Activated CD4-positive, CD25-positive, alpha-beta regulatory T cell (primary cell): ENCODE measurements at places on chromosomes 3 and 15.

- DNase-seq: no peak
These were observed 62.8 kb downstream of the POLR2M start for GRCh38 chr15:57769266-57769665.

DNA sequence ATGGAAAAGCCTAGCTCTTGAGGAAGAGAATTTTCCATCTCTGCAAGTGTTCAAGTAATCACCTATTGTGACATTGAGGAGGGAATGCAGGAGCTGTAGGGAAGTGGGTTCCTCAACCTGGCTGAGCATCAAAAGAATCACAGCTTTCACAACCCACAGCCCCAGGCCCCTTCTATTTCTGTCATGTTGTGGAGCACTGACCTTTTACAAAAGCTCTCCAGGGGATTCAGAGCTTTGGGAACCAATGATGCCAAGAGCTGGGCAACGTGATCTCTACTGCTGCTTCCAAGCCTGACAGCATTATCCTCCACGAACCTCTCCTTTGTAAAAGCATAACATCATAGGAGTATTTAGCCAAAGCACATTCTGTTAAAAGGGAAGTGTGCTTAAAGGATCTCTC is 231.1 kb downstream of the ADAMTS9 start:
- DNase-seq: no peak

DNA sequence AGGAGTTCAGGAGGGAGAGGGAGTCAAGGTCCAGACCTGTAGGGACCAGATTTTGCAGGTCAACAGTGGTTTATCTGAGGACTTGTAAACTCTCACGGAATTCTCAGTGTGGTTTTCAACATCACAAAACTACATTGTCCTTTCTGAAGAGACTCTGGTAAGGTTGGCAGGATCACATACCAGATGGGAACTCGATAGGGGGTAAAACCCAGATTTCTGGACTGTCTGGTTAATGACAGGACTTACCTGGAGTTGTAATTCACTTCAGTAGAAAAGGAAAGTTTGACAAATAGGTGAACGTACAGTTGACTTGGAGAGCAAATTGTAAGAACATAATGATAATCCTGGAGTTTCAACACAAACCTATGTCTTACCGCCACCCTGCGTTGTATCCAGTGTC is 5.3 kb downstream of the ITPR1 start:
- no peak for DNase-seq

DNA sequence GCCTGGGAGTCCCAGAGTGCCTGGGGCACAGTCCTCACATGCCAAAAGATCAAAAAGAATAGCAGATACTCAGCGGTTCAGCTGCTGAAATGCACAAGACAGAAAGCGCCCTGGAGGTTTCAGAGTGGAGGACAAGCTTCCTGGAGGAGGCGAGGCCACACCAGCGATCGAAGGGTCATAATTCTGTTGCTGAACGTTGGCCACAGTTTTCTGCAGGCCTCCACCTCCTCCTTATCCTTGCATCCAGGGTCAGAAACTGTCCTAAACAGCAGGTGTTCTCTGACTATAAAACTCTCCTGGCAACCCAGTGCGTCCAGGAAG is 220.3 kb upstream of the LINGO1 start:
- DNase-seq: no peak

DNA sequence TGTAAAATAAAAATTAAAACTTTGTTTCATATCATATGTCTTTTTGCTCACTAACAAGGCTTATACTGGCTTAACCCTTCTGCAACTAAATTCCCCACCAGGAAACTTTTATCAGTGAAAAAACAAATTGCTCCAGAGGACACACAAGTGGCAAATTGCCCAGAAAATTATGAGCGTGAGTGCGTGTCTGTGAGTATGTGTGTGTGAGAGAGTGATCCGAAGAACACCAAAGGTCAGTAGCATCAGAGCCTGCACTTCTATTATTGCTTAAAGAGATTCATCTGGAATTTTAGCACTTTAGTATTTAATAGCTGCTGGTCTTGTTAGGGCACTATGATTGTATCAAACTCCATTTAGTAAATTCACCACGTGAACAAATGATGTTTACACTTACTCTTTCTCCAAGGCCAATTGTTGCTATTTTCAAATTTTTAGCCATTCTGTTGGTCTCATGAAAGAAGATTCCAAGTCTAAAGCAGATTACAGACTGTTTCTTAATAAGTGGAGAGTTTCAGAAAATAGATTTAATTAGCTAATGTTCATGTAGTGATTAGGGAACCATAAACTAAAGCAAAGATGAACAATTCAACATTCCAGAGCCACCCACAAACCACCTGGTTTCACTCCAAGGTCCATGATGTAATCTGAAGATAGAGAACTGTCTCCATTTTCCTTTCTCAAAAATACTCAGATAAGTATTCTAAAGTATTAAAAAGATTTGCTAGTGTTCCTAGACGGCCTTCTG is 91.1 kb upstream of the IL12A start:
- no peak for DNase-seq

- DNase-seq: no peak
These were observed 5.4 kb downstream of the TYRO3 start for GRCh38 chr15:41564286-41564959.

DNA sequence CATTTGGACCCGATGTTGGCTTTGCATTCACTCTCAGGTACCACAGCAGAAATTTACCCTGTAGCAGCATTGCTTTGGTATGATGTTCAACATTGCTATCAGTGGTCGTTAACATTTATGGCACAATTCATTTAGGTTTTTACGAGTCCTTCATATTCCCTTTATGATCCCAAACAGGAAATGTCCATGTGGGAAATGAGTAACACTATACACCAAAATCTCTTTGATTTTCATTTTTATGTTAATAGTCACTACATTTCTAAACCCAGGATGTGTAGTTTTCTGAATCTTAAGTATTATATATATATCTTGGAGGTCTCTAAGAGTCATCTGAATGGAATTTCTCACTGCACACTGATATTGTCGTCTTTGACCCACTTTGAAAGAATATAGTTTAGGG is 78.5 kb upstream of the RBMS3 start:
- DNase-seq: no peak

DNA sequence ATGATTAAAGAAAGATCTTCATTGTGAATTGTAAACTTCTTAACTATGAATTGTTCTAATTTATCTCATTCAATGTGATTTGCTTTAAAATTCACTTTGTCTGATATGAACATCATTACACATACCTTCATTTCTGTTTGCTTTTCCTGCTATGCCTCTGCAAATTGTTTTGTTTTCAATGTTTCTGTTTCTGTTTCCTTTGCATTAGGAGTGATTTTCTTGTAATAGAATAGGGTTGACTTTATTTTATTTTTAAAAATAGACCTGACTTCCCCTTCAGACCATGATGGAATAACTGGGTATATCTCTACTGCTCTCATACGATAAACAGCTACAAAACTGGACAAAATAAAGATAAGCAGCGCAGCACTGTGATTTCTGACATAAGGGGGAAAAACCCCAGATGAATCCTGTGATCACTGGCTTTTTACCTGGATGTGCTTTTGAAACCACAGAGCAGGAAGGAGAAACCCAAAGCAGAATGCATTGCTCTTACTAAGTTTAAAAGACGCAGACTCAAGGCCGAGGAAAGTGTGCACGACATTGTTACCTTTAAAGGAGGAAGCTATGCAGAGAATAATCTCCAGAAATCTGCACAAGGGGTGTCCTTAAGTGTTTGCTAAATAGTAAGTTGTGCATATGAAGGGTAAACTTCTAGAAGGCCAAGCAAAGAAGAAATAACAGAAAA is 420.2 kb downstream of the TBC1D5 start:
- DNase-seq: no peak

- DNase-seq: no peak
These were observed 96.2 kb downstream of the CBLB start for GRCh38 chr3:105772635-105773034.

DNA sequence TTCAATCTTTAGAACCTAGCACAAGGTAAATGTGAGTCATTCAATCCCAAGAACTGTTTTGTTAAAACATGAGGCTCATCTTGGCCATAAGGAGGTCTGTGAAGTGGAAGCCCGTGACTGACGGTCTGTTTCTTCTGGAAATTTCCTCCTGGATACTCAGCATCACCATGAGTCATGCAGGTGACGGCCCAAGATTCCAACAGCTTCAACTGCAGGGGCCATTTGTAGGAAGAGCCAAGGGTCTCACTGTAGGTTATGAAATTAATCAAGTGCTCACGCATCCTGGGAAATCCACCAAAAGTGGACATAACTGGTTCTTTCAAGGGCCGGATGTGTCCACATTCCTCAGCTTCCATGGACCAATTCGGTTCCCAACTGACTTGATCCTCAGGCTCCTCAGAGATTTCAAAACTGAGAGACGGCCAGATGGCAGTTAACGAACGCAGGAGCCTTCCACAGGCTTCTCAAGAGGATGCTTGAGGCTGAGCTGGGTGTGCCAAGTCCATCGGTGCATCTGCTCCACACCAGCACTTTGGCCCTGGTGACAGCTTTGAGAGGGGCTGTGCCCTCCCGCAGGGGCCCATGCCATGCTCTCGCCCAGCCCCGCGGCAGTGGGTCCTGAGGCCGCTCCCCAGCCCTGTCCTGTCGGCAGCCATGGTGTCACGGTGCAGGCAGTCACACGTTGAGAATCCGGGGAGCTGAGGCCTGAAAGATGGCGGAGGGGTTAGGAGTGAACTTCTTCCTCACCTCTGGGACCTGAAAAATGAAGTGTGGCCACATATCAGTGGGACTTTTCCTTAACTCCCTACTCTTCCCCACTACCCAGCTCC is 8.5 kb downstream of the MAP6D1 start:
- no peak for DNase-seq

GRCh38 chr3:28150465-28151206 is 90.8 kb upstream of the CMC1 start:
- DNase-seq: no peak

DNA sequence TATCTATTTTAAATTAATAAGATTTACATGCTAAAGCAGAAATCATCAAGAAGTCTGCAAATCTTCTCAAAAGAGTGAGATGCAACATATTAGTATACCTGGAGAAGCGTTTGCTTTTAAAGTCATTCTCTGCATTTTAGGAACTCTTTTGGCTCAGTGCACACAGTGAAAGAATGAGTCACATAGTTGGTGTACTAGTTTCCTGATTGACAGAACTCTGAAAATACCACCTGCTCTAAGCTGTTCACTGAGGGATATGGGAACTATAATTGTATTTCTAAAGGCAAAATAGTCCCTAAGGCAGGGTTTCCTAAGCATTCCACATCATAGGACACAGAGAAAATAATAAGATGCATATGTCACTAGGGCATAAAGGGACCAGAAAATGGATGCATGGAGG is 838.5 kb downstream of the DIPK2A start:
- DNase-seq: no peak

GRCh38 chr15:100112061-100112420 is 229.7 kb downstream of the ADAMTS17 start:
- DNase-seq: no peak

DNA sequence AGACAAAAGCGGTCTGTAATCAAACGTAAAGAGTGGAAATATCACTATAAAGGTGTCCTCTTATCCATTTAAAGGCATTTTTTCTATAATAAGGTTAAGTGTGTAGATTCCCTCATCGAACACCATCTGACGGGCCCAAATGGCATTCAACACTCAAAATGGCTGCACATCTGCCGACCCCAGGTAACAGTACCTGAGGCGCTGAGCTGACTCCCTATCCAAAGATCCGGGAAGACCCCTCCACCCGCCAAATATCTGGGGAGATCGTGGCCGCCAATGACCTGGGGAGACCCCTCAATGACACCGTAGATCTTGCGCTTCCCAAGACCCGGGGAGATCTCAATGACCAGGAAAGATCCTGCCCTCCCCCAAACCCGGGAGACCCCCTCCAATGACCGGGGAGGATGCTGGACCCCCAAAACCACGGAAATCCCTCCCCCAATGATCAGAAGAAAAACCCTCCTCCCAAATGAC is 476 bp downstream of the IP6K2 start:
- no peak for DNase-seq

- DNase-seq: no peak
These were observed 15.7 kb upstream of the PPARG start for GRCh38 chr3:12273045-12273695.

DNA sequence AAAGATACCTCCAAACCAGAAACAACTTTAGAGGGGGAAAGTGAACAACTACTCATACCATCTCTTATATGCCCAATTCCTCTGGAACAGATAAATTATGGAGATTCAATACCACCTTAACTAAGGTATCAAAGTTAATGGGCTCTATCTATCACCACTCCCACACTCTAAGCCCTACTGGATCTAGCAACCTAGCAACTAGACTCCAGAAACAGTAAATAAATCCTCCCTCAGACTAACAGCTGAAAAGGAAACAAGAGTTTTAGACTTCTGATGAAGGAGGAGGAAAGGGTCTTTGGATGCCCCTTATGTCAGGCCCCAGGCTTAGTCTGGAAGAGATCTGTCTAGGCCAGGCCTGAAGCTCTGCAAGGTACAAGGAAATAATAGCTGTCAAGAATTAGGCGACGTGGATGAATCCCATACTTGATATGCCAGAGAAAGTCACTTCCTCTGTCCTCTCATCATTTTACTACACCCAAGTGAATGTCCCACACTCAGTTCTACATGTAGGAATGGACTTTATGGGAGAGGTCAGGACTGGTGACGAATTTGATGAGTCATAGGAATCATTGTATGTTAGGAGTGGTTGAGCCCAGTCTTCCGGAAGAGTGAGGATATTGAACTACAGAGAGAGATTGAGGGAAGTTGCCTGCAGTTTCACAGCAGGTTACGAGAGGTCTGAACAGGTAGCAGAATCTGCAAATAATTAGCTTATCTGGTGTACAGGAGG is 113.8 kb downstream of the AKAP13 start:
- no peak for DNase-seq

- DNase-seq: no peak
These were observed 26.6 kb downstream of the CA12 start for GRCh38 chr15:63354821-63355650.

DNA sequence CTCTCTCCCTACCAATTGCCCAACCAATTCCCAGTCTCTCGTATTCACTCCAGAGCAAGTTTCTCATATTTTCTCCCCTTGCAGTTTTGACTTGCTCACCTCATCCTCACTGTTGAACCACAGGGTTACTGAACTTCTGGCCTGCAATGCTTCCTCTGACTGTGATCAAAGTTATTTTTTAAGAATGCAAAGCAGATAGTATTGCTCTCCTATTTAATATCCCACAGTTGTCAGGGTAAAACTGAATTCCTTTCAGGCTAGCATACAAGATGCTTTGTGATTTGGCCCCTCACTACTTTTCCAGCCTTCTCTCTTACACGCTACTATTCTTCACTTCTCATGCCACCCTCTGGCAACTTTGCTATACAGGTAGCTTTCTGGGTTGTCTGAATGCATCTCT is 80.9 kb downstream of the LRRFIP2 start:
- no peak for DNase-seq

DNA sequence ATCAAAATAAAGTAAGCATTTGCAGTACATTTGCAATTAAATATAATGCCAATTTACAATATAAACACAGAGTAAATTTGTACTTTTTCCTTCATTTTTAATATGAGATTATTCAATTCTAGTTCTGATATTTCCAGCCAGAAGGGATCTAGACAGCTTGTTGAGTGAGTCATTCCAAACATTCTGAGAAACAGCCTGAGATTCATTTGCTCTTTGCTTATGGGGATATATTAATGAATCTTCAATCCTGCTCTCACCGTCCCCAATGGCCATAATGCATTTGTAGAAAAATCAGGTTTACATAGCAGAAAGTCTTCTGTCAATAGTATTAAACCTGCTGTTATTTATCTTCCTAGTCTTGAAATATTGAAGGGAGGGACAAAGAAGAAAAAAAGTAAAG is 554.2 kb downstream of the TUSC7 start:
- DNase-seq: no peak
